Activated CD4-positive, alpha-beta T cell treated with anti-CD3 and anti-CD28 coated beads, Interleukin-2, amount 10 ng/mL, durations not matched to agents 24 days and 14 days (primary cell): ENCODE measurements at places on chromosomes 3 and 15. TPM values are rescaled to one million over a fixed set of nuclear protein-coding genes. Genes with fewer than 3 reads are reported as not detected.

PTPRG gene
- total RNA-seq: 4.2 and 4.6 TPM in 2 replicates

PEX11A gene
- total RNA-seq: 1.6 and 2.1 TPM in 2 replicates

SPESP1 gene
- 0.51 and 1.1 TPM in 2 replicates for total RNA-seq

TAGLN3 gene
- 0.33 and 0.44 TPM in 2 replicates for total RNA-seq

EBLN2 gene
- total RNA-seq: 7.2 and 7.8 TPM in 2 replicates

ALDH1A2 gene
- total RNA-seq: 0.37 and 0.57 TPM in 2 replicates

GPR27 gene
- total RNA-seq: 1.0 and 1.4 TPM in 2 replicates

TRIM42 gene
- not detected in 2 replicates for total RNA-seq

MTHFS gene
- 34.5 and 35.3 TPM in 2 replicates for total RNA-seq

IGF1R gene
- total RNA-seq: 35.3 and 36.6 TPM in 2 replicates

C3orf80 gene
- total RNA-seq: 0.07 TPM in 1 of 2 replicates, not detected in the other

DIPK2A gene
- total RNA-seq: 18.0 and 18.3 TPM in 2 replicates

ADCY5 gene
- not detected in 2 replicates for total RNA-seq

ROPN1 gene
- not detected in 2 replicates for total RNA-seq

- DNase-seq: no peak
Observed at GRCh38 chr3:157329551-157329950, 107.1 kb upstream of the PTX3 start.

GRCh38 chr3:138812806-138813205 lies 21.9 kb downstream of the PIK3CB start:
- DNase-seq: no peak

DNA sequence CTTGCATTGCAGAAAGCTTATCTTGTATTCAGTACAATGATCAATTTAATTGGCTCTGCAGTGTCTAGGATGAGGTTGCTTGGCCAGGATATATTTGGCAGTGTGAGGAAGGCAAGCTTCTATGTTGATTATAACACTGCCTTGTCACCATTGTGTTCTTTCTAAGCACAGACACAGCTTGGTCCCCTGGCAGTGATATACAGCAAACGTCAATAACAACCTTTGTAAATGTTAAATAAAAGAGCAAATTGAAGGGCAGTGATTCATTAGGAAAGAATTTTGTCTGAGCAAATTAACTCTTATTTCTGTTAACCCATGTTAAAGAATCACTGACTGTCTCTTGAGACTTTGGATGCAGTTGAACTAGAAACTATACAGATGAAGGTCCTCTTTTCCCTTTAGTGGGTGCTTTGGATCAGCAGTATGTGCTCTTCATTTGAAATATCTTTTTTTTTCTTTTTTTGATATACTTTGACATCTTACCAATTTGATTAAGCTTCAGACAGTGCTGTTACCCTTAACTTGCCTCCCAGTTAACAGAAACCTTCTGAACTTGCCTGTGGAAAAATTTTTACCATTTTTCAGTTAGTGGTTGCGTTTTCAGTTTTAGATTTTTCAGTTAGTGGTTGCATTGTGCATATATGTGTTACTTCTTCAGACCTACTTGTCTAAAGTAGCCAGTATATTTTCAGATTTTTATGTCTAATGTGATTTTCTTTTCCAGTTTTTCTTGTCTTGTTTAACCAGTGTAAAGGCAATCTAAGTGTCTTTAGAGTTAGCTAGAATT lies 199.8 kb downstream of the TCF12 start:
- no peak for DNase-seq

DNA sequence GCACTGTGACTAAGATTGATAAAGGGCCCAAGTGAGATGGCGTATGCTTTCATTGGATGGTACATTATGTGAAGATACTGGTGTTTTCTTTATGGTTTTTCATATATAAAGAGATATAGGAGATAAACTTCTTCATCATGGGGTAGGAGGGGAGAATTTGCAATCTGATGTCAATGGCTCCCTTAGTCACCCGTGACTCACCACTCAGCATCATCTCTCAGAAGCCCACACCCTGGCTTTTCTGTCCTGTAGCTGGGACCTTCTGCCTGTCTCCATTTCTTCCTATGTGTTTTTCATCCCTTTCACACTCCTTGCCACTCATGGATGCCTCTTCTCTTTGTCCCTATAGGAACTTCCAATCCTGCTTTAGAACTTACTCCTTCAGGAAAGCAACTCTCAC lies 114.3 kb upstream of the SEMA6D start:
- no peak for DNase-seq

- no peak for DNase-seq
Observed at GRCh38 chr15:40899536-40900207, 5.4 kb downstream of the VPS18 start.

- DNase-seq: no peak
Observed at GRCh38 chr3:187782006-187782405, 36.7 kb upstream of the BCL6 start.

- no peak for DNase-seq
Observed at GRCh38 chr3:12508291-12508700, 24.0 kb downstream of the TSEN2 start.

GRCh38 chr3:41258239-41258800 lies 59.0 kb downstream of the CTNNB1 start:
- no peak for DNase-seq

- no peak for DNase-seq
Observed at GRCh38 chr3:40043444-40043755, 234.0 kb downstream of the MYRIP start.

- peak; percentile 61 for DNase-seq
Observed at GRCh38 chr3:140756240-140757016, 78.6 kb downstream of the TRIM42 start.

DNA sequence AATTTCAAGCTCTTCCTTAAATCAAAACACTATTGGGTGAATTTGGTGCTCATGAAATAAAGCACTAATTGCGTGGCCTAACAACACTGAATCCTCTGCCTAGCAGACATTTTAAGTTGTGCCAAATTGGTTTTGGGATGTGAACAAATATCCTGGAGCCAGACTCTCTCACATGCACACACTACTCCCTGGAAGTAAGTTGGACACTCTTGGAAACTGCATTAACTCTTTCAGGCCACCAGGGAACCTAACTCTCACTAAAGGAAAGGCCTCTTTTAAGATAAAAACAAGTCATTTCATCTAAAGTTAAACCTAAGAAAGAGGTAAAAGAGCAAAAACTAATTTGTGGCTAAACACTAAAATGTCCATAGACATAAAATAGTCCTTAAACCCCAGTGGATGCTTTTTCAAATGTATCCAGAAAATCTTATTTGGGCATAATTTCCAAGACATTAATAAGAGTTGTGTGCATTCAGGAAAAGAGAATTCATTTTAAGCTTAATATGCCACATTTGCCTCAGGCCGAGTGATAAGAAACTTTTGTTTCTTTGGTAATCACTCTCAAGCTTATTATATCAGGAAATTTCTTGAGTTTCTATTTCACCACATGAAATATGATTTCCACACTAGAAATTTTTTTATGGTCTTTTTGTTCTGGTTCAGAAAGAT lies 61.8 kb downstream of the ZBTB20 start:
- no peak for DNase-seq

DNA sequence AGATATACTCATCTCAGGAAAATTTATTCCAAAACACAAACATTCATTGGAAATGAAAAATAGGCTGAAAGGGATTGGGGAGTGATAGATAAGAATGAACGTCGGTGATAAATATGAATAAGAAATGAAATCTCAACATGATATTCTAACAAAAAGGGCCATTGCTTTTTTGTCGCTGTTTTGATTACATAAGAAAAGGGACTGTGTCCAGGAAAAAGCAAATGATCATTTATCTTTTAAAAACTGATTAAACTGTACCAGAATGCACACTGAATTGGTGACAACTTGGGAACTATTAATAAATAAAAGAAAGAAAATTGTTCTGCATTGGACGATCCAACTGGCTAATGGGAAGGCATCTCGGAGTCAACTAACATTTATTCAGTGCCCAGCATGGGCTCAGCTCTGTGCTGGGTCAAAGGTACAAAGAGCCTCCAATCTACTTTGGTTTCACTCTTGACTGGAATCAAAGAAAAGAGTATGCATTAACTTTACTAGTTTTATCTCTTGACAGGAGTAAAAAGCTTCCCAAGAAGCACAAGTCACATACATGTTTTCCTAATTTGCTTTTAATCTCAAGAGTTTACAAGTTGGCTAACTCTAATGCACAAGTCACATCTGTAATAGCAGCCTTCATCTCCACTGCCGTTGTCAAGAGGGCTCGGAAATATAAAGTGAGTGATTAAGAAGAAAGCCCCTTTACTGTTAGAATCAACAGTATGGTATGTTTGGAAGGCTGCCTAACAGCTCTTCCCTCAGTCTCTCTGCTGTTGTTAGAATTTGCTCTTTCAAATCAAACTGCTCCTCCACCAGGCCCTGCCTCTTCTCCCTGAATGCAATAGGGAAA lies 280.0 kb downstream of the IGSF11 start:
- DNase-seq: no peak

DNA sequence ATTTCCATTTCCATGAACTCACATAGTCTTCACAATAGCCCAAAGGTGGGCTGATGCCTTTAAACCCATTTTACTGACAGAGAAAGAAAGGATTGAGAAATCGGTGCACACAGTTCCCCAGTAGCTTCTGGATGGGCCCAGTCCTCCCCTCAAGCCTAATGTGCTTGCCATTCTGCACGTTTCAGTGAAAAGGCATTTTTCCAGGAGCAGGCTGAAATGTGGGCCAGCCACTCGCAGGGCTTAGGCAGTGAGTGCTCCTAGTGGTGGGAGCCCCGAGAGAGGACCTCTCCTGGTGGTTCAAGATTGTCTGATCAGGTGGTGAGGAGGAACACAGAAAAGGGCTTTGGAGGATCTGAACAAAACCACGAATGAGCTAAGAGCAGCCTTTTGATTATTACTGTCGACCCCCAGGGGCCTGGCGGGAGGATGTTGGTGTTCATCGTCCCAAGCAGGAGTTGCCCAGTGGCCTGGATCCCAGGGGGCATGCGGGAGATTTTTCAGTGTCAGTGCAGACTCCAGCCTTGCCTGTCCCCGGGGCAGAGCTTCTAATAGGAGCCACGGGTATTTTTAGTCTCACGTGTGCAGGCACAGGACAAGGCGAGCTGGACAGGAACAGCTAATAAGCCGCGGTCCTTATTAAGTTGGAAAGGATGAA lies 8.7 kb upstream of the KY start:
- DNase-seq: no peak

- no peak for DNase-seq
Observed at GRCh38 chr15:66147440-66147839, 106.1 kb downstream of the MEGF11 start.

DNA sequence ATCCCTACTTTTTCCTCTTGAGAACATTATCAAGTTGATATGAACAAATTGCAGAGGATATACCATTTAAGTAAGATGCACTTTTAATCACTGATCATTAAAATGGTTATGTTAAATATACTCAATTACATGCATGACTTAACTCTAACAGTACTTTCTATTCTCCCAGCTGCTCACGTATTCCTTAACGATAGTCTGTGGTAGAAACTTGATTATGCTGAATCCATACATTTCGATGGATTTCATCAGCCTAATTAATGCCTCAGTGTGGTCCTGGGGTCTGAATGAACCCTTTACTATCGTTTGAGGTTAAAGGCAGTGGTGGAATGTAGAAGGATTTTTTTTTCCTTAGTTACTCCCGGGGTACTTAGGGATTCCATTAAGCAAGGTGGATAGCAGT lies 18.6 kb downstream of the SOX2 start:
- DNase-seq: no peak

- DNase-seq: no peak
Observed at GRCh38 chr3:104132566-104133403, 1233.9 kb upstream of the ALCAM start.

GRCh38 chr3:100088735-100089368 lies 25.4 kb downstream of the FILIP1L start:
- no peak for DNase-seq

DNA sequence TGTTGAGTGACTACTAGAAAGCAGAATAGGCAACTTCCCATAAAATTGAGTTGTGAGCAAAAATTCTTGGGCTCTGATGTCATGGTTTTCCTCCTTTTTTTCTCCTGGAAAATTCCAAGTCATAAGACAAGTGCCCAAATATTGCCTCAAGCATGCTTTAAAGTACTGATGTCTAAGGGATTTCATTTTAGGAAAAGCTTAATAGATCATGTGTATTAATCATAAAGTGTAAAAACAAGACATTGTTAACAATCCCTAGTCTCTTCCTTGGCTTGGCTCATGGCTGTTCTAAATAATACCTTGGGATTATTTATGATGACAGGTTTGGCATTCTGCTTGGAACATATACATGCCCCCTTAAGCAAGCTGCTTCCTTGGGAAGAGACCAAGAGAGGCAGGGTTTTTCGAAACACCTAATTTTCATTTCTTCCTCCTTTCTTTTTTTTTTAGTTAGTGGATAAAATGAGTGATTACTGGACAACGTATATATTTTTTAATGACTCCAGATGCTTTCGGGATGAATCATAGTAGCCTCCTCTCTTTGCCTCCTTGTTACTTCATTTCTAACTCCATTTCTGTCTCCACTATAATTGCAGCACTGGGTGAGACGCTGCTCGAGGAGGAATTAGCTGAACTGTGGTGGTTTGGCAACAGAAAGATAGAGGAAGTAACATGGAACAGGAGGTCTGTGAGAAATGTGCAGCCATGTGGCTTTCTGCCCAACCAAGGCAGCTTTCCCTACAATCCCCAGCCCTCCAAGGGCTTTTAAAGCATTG lies 104.9 kb downstream of the TPRG1 start:
- DNase-seq: no peak

- no peak for DNase-seq
Observed at GRCh38 chr15:69402816-69403215, 11.3 kb upstream of the KIF23 start.

DNA sequence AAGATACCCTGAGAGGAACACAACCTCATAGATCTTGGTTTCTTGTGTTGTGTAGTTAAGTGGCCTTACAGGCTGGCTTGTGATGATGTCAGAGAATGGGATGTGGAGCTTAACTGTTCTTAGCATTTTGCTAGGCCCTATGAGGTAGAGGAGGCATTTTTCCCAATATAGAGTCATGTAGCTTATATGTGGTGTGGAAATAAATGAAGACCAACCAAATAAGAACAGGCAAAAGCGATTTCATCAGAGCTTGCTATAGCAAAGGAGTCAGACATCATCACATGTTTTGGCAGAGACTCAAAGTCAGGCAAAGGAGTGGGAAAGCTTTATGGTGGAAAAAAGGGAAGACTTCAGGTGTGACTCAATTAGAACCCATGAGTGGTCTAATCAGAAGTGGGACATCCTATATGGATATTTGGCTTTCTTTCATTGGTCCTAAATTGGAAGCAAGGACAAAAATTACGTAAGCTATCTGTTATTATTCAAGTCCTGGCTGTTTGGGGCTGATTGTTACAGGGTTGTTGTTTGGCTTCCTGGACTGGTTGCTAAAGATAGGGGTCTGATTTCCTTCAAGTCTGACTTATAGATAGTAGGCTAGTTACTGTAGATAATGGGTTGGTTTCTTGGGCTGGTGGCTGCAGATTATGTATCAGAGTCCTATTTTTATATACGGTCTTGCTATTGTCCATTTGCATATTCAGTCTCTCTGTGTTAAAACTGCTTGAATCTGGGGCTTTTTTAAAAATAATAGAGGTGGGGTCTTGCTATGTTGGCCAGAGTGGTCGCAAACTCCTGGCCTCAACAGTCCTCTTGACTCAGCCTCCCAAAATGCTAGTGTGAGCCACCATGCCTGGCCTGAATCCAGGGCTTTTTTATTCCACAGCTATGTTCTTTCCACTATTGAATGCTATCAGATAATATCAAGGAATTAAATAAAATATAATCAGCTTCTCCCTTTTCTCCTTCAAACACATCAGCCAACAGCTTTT lies 30.3 kb upstream of the SETD2 start:
- no peak for DNase-seq

GRCh38 chr3:12509466-12509865 lies 25.2 kb downstream of the TSEN2 start:
- DNase-seq: no peak

GRCh38 chr3:140630866-140631265 lies 47.0 kb upstream of the TRIM42 start:
- no peak for DNase-seq
